ENCODE measurements at places on chromosomes 11 and 22.

DNA sequence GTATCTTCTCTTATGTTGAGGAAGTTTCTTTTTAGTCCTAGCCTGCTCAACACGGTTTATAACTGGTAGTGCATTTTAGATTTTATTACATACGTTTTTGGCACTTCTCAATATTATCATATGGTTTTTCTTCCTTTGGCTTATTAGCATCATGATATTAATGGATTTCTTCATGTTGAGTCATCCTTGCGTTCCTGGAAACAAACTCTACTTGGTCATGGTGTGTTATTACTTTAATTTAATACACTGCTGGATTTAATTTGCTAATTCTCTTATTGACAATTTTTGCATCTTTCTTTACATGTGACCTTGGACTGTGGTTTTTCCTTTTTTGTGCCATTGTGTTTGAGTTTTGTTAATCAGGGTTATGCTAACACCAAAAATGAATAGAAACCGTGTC is 20.5 kb downstream of the IGF2 start:
- no peak for DNase-seq

DNA sequence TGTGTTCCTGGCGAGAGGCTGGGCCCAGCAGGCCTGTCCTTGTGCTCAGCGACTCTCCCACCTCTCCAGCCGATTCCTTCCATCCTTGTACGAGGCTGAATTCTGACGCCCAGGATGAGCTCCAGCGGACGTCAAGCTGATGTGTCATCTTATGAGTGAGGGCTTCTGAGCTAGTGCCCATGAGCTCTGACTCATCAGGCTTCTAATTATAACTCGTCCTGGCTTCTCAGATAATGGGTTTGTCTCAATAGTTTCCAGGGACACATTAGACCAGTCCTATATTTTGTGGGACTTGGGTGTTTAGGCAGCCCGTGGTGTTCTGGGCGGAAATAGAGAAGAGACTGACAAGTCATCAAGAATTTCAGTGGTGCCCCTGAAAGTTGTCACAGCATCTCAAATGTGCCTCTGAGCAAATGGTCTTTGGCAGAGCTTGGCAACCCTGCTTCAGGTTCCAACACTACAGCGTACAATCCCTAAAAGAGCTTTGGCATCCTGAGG is 108.2 kb upstream of the CD44 start:
- peak; percentile 97 for DNase-seq

DNA sequence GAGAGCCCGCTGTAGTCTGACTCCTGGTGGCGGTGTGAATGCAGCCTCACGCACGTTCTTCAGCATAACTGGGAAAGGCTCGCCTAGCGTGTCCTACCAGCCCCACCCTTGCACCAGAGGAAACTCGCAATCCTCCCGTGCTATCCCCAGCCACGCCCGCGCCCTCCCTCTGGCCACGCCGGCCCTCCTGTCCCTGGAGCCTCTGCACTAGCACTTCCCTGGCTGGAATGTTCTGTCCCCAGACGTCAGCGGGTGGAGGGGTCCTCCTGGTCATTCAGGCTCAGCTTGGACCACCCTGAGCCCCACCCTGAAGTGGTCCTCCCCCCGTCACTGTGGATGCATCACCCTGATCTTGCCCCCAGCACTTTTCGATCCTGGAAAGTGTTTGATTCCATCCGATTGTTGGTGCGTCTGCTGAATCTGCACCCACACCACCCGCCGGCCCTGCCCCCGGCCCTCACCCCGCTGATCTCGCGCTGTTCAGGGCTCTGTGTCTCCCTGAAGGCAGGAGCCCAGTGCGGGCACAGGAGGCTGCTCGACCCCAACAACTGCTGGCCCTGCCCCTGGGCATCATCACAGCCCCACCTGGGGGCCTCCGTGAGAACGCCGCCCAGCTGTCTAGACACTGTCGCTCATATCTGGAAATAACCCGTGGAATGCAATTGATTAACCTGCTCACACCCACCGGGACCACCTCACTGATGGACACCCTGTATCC is 437.0 kb downstream of the TBC1D22A start:
- DNase-seq = no peak

DNA sequence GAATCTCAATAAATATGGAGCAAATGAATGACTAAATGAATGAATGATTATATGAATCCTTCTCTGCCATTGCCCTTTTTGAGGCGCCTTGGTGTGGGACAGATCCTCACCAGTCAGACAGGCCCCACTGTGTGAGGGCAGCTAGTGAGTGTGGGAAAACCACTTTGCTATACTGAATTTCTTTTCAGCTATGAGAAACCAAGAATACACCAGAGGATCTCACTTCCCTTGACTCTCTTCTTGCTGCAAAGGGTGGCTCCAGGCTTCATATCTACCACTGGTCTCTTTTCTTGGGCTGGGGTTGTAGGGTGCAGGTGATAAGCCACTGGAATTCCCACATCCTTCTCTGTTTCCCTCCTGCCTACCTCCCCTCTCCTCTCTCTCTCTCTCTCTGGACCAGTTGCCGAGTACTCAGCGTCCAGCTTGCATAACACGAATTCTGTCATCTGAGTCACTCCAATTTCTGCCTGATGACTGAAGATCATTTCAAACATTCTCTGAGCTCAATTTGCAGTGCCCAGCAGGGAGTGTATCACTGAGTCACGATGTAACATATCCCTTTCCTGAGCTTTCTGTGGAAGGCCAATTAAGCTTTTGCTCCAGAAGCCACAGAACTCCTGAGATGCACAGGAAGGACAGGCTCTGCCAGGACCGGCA is 304.3 kb upstream of the NCAM1 start:
- no peak for DNase-seq

GRCh38 chr11:128482512-128483191 is 104.7 kb downstream of the ETS1 start:
- no peak for DNase-seq

DNA sequence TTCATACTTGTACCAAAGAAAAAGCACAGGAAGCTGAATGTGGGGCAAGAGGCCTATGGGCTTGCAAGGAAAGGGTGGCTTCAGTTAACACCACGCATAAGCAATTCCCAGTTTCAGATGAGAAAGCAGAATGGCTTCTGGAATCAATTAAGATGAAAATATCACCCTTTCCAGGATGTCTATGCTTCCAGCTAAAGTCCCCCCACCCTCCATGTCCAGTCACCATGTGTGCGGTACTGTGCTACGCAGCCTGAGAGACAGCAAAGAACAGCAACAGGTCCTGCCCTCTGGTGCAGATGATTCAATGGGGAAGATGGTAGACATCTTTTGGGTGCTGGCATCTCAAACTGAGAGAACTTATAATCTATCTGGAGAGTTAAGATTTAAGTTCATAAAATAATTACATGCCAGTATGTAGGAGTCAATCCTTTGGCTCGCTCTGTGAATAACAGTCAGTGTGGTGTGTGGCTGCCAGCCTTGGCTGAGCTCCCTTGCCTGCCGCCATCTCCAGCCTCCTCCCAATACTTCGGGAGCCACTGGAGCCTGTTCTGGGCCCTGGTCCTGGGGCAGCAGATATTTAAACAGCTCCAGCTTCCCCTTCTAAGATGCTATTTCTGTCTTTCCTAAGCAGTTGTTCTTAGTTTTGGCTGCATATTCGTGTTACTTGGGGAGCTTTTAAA is 44.5 kb downstream of the ME3 start:
- DNase-seq = no peak

DNA sequence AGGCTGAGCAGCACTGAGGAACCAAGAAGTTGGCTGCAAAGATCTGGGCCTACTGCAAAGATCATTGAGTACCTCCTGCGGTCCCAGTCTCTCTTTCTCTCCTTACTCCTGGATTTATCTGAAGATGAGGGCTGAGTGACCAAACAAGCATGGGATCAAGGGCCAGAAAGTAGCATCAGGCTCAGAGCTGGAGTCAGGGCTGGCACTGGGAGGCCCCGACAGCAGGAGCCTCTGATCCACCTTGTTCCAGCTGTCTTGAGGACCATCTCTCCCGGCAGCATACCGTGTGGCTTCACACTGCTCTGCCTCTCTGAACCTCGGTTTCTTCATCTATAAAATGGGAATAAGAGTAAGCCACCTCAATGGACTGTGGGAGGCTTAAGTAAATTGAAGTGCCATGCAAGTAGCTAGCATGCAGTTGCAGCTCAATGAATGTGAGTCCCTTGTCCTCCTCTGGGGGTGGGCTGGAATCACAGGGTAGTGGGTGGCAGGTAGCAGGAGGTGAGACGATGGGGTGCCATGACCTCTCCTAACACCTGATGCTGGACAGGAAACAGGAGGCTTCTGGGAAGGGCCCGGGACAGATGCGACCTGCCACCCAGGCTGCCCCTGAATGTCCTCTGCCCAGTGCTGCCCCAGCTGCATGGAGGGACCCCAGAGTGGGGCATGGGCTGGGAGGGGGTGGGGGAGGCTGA is 52.5 kb upstream of the PRDM11 start:
- peak; percentile 36 for DNase-seq

DNA sequence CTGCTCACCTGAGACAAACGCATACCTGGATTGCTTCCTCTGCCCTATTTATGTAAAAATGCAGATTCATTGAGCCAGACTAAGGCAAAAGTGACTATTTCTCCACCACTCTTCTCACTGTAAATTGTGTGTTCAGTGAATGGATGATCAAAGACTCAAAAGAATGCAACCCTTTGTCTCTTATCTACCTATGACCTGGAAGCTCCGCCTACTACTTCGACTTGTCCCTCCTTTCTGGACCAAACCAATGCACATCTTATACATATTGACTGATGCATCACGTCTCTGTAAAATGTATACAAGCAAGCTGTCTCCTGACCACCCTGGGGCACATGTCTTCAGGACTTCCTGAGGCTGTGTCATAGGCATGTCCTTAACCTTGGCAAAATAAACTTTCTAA is 418.0 kb upstream of the SYN3 start:
- DNase-seq = no peak

GRCh38 chr11:20097319-20098221 is 62.7 kb downstream of the DBX1 start:
- DNase-seq = no peak

GRCh38 chr11:130145311-130145812 is 14.2 kb upstream of the ST14 start:
- no peak for DNase-seq

GRCh38 chr11:34643846-34644245 is 23.0 kb downstream of the EHF start:
- DNase-seq = no peak

DNA sequence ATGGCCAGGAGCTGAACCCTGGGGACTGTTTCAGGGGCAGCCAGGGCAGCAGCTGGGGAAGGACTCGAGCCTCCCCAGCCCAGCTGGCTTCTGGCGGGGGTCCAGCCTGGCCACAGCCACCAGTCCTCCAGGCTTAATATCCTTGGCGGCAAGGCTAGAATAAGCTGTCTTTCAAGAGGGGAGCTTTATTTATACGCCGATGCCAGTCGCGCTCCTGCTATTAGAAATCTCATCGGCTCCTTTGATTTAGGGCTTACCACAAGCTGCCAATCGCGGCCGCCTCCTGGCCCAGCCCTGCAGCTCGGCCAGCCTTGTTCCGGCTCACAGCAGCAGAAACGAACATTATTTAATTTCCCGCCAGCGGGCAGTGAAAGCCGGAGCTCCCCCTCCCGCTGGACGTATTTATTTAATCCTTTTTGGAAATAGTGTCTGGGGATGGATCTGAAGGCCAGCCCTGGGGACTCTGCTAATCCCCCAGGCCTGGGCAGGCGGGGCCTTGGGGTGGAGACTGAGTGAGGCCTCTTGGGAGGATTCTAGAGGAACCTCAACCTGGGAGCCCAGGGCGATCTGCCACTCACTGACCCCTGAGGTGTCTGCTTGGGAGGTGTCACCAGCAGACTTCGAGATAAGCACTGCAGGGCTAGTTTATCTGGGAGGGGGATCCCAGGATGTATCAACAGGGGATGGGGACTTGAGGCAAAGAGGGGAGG is 363.1 kb downstream of the MN1 start:
- DNase-seq = no peak

DNA sequence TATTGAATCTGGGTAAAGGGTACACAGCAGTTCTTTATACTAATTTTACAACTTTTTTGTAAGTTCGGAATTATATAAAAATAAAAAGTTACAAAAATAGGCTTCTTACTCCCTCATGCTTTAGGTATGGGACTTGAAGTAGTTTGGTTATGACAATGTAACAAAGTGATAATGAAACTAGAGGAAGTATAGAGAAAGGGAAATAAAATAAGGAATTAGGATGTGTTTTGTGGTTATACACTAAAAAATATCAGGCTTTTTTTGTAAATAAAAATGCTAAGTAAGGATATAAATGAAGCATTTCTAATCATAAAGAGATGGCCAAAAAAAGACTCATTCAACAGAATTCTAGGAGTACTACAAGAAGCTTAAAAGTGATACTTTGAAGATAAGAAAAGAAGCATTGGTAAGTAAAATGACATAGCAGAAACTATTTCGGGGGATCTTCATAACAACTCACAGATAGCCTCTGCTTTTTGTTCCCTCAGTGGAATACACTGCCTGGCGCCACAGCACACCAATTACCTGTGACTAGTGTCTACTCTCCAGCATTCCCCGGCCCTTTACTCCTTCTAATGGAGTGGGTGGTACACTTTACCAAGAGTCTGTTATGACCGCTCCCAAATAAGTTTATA is 322.7 kb upstream of the PITPNB start:
- DNase-seq = peak; percentile 58

DNA sequence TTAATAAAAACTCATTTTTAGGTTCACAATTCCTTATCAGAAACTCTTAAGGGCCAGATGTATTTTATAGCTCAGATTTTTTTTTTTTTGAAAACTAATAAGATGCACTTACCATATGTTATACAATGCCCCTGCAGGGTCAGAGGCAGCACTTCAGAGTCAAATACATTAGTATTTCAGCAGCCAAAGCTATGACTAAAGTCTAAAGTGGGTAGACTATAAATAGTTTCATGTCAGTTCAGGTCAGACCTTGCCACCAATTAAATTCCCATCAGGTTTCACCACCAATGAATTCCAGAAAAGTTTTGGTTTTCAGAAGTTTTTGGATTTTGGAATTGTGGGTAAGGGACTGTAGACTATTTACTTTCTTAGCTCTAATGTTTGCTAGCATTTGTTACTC is 75.9 kb downstream of the FAM83F start:
- no peak for DNase-seq

- no peak for DNase-seq
Observed at GRCh38 chr11:88522624-88523385, 185.3 kb upstream of the CTSC start.
